ENCODE measurements at places on chromosomes 2 and 18.
A peak's percentile ranks its signal among the peaks of the same experiment; 100 is the strongest.

GRCh38 chr2:171149986-171150693 is 10.6 kb downstream of the TLK1 start:
- no peak for DNase-seq

- DNase-seq: no peak
Observed at GRCh38 chr2:127638361-127639110, 7.4 kb upstream of the GPR17 start.

DNA sequence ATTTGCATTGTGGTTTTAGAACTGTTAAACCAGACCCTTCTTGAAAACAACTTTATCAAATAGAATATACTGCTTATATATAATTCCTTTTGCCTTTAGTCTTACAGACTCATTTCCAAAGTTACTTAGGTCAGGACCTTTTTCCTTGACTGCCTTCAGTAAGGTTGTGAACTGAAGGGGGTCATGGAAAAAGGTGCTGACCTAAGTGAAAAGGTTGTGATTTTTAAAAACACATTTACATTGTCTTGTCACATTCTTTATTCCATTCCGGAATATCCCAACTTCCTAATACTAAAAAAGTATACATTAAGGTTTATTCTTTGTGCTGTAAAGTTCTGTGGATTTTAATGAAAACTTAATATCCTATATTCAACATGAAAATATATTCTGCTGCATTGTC is 581.4 kb downstream of the SOCS6 start:
- DNase-seq: no peak

DNA sequence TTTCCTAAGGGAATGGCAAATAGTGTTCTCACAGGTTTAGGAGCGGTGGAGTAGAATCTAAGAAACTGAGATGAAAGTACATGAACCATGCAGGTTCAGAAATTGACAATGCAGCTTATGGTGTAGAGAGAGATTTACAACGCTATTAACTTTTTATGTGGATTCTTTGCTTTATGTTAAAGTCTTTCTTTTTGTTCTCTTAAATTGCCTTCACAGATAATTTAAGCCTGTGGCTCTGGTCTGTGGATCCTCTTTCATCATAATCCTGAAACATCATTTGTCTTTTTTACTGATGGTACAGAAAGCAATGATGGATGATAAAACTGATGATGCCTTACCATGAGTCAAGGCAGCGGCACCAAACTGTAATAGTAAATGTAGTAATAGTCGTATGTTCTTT is 30.3 kb downstream of the SOCS6 start:
- no peak for DNase-seq

DNA sequence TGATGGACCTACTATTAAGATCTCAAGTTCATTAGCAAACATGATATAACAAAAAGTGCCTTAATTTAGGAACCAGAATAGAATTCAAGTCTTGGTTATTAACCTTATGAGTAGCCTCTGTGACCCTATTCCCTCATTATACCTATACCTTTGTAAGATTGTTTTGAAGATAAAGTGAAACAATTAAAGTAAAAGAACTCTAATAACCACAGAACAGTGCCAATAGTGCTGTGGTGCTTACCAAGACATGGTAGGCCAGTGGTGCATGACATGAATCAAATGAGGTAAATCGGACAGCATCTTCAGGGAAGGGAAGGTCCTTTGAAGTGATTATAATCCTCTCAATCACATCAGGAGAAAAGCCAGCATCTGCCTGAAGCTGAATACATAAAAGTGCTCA is 36.4 kb downstream of the METTL4 start:
- no peak for DNase-seq

- DNase-seq: no peak
Observed at GRCh38 chr2:240733803-240734495, 42.3 kb downstream of the AQP12A start.

DNA sequence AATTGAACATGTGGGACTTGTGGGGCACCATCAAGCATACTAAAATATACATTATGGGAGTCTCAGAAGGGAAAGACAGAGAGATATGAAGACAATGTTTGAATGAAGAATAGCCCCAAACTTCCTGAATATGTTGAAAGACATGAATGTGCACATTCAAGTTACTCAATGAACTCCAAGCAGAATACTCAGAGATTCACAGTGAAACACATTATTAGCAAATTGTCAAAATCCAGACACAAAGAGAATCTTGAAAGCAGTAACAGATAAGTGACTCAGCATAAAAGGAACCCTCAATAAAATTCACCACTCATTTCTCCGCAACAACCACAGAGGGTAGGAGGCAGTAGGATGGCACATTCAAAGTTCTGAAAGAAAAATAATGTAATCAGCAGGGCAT is 8.8 kb downstream of the C2orf92 start:
- no peak for DNase-seq

DNA sequence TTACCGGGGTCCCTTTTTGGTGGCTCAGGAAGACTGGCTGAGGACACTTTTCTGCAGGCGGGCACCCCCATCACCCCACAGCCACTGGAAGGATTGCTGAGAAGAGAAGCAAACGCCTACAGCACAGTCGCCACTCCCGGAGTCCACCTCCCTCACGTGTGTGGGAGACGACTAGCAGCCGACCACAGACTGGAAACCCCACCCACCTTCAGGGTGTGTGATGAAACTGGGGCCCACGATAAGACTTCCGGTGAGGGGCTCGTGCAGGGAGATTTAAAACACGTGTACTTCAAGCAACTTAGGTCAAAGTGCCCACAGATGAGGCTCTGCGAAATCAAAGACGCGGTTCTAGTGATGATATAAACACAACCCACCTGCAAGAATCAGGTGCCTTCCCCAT is 26.3 kb downstream of the MBP start:
- no peak for DNase-seq

- peak; percentile 33 for DNase-seq
Observed at GRCh38 chr2:190408538-190409271, 550 bp downstream of the MFSD6 start.

DNA sequence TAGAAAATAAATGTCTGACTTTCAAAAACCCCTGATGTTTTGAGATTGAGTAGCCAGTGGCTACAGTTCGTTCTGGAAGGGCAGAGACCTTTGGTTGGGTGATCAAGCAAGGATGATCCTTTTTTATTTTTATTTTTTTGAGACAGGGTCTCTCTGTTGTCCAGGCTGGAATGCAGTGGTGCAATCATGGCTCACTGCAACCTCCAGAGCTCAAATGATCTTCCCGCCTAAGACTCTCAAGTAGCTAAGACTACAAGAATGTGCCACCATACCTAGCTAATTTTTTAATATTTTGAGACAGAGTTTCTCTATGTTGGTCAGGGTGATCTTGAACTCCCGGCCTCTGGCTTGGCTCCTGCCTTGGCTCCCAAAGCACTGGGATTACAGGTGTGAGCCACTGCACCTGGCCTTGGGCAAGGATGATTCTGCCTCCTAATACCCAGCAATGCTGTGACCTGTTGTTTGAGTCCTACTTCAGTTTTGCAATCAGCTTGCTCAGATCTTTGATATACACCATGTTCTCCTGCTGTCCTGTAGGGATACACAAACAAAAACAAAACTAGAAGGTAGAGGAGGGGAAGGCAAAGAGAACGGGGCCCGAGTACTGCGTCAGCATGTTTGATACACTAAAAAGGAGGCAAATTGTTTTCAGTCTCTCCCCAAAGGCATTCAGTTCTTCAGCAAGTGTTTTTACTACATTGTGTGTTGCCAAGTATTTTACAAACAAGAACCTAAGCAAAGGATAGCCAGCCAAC is 59.2 kb upstream of the LYPD6B start:
- no peak for DNase-seq

GRCh38 chr2:177393824-177394593 is 1.4 kb downstream of the AGPS start:
- no peak for DNase-seq

- no peak for DNase-seq
Observed at GRCh38 chr18:34936772-34937171, 104.4 kb upstream of the MAPRE2 start.

GRCh38 chr18:44857744-44858491 is 177.2 kb downstream of the SETBP1 start:
- DNase-seq: no peak

GRCh38 chr2:232549655-232550353 is 553 bp downstream of the TIGD1 start:
- no peak for DNase-seq

DNA sequence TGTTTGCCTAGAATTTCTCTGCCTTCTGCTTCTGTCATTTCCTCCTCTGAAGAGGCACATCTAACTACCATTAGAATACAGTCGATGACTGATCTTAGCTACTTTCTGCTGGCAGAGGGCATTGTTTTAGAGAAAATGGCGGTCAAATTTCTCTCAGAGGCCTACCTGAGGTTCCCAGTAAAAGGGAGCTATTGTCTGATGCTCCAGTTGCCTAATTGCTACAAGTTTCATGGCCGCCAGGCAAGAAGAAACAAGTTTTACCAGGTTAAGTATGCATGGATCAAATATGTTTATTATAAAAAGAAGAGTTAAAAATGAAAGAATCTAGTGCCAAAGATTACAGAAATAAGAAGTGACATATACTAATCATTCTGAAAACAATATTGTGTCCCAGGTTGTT is 416.6 kb downstream of the DSC3 start:
- no peak for DNase-seq

DNA sequence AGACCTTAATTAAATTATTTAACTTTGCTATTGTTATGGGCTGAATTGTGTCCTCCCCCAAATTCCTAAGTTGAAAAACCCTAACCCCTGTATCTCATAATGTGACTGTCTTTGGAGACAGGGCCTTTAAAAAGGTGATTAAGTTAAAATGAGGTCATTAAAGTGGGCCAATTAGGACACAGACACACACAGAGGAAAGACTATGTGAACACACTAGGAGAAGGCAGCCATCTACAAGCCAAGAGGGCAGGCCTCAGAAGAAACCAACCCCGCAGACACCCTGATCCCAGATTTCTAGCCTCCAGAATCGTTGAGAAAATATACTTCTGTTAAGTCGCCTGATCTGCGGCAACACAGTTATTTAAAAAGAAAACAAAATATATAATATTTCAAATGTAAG is 6.4 kb downstream of the STK17B start:
- no peak for DNase-seq
